RCC 7860 (cell line): ENCODE measurements at places on chromosomes 12 and 14.

- no peak for DNase-seq
These were observed 33.3 kb upstream of the INF2 start for GRCh38 chr14:104656014-104656714.

- DNase-seq = no peak
These were observed 133.8 kb downstream of the ATXN7L3B start for GRCh38 chr12:74671421-74671820.

DNA sequence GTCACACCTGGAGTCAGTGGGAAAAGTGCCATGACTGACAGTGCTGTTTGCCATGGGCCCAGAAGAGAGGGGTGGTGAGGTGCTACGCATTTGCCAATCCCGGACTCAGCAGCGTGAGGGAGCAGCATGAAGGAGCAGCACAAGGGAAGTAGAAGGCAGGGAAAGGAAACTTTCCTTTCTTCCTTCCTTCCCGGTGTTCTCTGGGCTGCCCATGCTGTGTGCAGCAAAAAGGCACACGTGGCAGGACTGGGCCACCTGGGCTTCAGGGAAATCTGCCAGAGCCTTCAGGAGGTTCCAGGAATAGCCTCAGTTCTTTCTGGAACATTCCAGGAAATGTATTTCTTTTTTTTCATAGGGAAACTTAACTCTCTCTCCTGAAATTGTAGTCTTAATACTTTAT, 23.0 kb downstream of the TRIM9 start:
- DNase-seq = no peak

GRCh38 chr14:62592877-62593276, 452.4 kb downstream of the KCNH5 start:
- no peak for DNase-seq

DNA sequence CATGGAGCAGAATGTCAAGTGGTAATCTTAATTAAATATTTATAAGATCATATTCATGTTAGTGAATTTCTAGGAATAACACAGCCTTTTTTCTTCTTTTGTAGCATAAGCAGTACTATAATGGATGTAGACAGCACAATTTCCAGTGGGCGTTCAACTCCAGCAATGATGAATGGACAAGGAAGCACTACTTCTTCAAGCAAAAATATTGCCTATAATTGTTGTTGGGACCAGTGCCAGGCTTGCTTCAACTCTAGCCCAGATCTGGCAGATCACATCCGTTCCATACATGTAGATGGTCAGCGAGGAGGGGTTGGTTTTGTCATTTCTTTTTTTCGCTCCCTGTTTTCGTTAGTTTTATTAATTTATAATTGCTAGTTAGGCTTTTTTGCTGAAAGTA, 23.1 kb downstream of the AEBP2 start:
- no peak for DNase-seq

DNA sequence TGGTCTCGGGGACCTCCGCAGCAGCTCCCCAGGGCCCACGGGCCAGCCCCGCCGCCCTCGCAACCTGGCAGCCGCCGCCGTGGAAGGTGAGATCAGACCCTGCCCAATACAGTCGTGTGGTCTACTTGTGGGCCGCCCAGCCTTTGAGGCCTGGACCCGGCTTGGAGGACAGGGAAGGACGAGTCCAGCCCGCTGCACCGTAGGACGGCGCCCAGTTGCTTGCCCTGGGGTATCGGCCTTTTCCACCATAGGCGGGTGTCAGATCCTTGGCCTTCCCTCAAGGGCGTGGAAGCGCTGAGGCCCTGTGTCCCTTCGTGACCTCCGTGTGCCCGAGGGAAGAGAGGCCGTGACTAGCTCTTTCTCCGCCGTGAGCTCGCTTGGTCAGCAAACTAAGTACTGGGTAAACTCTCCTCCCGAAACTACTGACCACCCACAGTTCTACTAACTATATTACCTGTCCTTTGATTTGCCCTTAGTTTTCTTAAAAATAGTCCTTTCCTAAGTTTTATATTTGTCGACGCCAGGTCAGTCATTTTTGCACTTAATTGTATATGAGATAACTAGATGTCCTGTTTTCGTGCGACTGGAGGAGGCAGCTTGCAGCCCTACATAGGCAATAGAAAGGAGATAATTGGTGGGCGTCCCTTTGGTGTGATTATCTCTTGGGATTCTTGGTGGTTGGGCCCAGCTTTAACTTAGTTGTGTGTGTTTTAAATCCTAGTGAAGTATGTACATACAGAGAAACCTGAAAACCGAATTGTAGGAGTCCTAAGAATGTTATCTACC, 757 bp downstream of the SLC25A3 start:
- DNase-seq = no peak

DNA sequence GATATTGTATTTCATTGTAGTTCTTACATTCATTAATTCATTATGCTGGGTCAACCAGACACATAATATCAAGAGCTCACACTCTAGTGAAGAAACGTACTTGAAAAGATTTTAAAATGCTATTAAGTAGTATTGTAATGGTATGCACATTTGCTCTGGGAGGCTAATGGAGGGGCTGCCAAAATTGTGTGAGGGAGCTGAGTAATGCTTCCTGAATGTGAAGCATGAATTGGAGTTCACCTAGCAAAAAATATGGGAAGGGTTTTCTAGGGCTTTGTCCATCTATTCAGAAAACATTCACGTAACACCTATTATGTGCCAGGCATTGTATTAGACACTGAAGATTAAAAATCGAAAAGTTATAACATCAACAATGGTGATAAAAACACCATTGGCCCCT, 403.8 kb upstream of the PDE3A start:
- no peak for DNase-seq
